ENCODE measurements at places on chromosomes 2 and 18.

DNA sequence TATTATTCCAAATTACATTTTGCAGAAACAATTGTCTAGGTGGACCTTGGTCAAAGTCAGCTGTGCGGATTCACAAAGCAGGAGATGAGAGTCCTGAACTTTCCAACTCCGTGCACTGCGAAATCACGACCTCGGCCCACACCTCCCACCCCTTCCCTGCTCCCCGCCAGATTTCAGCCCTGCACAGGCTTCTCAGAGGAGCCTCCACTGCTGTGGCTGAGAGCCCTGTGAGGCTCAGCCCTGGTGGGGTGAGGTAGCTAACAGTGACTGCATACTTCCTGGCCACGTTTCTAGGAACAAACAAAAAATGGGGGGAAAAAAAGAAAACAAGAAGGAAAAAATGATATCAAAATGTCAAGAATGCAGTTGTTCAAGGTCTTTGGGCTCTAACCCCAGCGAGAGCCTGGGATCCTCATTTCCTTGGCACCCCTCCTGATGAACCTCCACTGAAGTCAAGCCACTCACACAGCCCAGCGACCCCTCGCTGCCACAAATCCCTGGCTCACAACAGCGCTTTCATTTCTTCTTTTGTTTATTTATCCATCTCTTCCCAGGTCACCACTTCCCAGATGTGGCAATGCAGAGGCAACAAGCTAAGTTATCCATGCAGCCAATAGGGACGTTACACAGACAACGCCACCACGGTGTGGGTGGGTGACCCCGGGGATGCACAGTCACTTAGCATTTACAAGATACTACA is 729.7 kb upstream of the ID2 start:
- no peak for DNase-seq

- no peak for DNase-seq
Measured at GRCh38 chr2:139000131-139000785, 220.1 kb upstream of the NXPH2 start.

DNA sequence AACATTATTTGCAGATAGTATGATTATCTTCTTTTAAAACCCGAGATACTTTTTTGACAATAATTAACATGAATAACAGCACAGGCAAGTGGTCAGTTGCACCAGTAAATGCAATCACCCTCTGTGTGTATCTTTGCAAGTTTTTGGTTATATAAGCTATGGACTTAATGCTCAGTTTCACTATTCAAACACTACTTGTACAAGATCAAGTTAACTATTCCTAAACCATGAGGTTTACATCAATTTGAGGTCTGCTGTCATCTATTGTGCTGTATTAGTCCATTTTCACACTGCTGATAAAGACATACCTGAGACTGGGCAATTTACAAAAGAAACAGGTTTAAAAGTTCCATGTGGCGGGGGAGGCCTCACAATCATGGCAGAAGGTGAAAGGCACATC is 323.2 kb downstream of the NR4A2 start:
- DNase-seq: no peak

DNA sequence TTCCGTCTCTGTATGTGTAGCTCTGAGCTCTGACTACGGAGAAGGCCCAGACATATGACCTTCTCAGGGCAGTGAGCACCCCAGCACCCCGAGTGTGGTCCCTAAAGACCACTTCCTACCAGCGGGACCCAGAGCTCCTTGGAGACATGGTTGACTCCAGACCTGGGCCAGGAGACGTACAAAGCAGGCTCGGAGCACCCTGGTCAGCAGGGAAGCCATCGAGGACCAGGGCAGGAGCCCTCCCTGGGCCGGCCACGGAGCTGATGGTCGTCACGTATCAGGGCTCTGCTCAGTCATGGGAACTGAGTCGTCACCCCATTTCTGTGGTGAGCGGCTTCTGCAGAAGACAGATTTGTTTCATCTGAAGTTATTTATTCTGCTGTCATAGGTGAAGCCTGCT is 12.8 kb upstream of the NEU4 start:
- DNase-seq: no peak

DNA sequence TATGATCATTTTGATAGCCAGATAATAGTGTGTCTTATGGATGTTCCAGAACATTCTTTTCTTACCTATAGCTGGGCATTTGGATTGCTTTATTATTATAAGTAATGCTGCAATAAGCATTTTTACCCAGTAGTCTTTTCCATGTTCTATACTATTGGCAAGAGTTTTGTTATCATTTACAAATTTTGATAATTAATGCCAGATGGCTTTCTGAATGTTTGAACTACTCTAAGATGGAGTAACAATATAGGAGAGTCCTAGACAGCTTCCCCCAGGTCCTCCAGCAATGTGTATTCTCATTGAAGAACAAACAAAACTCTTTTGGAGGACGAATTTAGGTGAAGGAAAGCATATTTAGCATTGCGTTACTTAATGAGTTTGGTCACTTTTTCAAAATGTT is 73.0 kb downstream of the INPP4A start:
- no peak for DNase-seq

DNA sequence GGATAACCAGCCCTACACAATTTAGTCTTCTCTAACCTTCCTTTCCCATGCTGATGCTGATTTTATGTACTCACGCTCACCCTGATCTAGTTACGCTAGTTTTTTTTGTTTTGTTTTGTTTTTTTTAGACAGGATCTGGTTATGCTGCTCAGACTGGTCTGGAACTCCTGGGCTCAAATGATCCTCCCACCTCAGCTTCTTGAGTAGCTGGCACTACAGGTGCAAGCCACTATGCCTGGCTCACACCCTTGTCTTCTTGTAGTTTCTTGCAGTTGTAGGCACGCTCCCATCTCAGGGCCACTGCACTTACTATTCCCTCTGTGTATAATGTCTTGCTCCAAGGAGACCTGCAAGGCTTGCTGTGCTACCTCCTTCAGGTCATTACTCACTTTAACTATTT is 6.2 kb downstream of the PELI1 start:
- DNase-seq: no peak

- DNase-seq: no peak
Measured at GRCh38 chr2:45904946-45905631, 253.6 kb downstream of the PRKCE start.

GRCh38 chr2:170639635-170640034 is 75.5 kb upstream of the SP5 start:
- DNase-seq: no peak

- no peak for DNase-seq
Measured at GRCh38 chr2:195642027-195642678, 14.9 kb upstream of the SLC39A10 start.

- DNase-seq: no peak
Measured at GRCh38 chr18:45755934-45756333, 32.0 kb downstream of the SLC14A1 start.

- no peak for DNase-seq
Measured at GRCh38 chr2:152047824-152048471, 50.9 kb downstream of the CACNB4 start.

DNA sequence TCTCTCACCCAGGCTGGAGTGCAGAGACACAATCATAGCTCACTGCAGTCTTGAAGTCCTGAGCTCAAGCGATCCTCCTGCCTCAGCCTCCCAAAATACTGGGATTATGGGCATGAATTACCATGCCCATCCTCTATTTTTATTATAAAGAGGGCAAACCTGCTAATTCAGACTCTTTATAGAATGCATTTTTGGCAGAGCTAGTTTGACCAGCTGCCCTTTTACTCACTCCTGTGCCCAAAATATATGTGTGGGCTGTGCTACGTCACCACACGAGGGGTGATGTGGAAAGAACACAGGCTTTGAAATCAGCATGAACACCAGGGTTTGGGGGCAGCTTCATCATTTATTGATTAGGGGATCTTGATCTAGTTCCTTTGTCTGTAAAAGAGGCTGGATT is 137.8 kb downstream of the CLIP4 start:
- DNase-seq: no peak

DNA sequence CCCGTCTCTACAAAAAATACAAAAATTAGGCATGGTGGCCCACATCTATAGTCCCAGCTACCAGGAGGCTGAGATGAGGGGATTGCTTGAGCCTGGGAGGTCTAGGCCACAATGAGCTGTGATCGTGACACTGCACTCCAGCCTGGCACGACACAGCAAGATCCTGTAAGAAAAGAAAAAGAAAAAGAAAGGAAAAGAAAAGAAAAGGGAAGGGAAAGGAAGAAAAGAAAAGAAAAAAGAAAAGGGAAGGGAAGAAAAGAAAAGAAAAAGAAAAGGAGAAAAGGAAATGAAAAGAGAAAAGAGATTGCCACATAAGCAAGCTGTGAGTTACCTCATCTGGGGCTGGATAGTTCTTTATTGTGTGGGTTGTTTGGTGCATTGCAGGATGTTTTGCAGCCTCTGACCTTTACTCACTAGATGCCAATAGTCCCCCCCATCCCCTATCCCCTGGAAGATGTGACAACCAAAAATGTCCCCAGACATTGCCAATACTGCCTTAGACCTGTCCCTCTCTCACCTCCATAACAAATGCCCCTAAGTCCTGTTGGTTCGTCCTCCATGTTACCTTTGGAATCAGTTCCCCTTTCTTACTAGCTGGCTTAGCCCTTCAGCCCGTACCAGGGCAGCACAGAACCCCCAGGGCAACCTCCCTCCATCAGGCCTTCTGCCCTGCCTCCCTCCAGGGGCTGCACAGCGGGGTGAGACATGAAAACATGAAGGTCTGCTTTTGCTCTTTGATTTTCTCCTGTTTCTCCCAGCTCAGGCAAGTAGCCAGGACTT is 8.9 kb downstream of the ASPRV1 start:
- no peak for DNase-seq

DNA sequence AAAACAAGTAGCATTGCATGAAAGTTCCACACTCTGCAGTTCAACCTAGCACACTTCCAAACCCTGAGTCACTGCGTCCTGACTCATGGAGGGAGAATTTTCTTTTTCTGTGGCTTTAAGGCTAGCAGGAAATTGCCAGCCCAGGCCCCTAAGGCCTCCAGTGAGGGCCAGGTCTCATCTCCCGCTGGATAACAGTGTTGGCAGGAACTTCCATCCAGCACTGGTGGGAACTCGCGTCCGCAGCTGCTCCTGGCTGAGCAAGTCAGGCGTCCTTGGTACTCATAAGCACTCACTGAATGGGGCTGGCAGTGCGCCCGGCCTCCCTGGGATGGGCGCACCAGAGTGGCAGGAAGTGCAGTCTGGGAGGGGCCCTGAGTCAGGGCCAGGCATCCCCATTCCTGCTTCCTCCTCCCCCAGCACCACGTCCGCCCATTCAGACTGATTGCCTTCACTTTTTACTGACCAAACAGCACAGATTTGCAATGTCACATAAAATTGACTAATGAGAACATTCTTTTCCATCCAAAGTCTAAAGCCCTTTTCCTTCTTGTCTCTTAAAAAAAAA is 14.3 kb downstream of the MALL start:
- DNase-seq: no peak

- no peak for DNase-seq
Measured at GRCh38 chr18:24474406-24474805, 14.0 kb downstream of the HRH4 start.

DNA sequence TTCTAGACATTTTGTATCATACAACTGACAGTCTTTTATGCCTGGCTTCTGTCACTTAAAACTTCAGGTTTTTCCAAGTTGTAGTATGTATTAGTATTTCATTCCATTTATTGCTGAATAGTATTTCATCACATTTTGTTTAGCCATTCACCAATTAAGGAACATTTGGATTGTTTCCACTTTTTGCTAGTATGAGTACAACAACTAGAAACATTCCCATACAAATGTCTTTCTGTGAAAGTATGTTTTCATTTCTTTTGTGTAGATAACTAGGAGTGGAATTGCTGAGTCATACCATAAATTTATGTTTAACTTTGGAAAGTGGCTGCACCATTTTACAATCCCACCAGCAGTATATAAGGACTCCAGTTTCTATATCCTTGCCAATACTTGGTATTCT is 135.9 kb downstream of the ATAD2B start:
- DNase-seq: no peak

DNA sequence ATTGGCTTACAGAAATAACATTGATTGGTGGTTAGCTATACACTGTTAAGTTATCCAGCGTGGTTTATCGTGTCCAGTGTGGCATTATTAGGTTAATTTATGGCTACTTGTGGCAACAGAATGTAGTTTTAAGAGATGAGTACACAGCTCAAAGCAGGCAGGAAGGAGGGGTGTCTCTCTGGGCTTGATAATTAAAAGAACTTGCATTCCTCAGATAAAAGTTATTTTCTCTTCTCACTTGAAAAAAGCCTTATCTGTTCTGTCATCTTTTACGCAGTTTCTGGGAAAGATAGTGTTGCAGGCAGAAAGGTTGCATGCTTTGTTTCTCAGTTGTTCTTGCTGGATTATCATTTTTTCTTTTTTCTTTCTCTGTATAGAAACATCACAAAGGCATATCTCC is 154.4 kb upstream of the COL3A1 start:
- no peak for DNase-seq

- DNase-seq: no peak
Measured at GRCh38 chr2:168727904-168728470, 74.5 kb upstream of the NOSTRIN start.

DNA sequence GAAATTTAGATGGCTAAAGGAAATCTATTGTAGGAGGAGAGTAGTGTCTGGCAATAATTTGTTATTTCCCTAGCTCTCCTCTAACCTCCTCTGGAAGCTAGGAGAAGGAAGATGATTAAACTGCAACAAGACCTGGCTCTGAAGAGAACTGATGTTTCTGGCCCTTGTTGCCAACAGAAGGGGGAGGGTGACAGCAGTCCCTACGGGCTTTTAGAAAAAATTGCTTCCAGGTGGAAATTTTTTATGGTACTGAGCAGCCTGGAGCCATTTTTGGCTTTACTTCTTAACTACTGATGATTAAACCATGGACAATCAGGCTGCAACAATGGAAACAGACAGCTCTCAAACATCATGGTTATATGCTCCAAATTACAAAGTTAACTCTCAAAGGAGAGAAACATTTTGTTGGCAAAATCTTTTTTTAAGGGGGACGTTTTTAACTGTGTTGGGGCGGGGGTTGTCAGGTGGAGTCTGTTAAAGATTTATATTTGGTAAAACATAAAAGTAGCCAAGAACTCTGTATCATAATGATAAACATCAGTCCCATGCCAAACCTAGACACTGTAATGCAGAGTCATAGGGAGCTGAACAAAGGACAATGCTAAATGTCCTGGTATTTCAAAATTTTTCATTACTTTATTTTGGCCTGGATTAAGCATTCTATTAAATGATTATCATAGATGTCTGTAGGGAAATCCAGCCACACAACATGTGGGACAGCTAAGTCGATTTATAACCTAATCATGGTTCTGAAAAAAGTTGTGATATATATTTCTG is 70.0 kb downstream of the EXOC6B start:
- no peak for DNase-seq

DNA sequence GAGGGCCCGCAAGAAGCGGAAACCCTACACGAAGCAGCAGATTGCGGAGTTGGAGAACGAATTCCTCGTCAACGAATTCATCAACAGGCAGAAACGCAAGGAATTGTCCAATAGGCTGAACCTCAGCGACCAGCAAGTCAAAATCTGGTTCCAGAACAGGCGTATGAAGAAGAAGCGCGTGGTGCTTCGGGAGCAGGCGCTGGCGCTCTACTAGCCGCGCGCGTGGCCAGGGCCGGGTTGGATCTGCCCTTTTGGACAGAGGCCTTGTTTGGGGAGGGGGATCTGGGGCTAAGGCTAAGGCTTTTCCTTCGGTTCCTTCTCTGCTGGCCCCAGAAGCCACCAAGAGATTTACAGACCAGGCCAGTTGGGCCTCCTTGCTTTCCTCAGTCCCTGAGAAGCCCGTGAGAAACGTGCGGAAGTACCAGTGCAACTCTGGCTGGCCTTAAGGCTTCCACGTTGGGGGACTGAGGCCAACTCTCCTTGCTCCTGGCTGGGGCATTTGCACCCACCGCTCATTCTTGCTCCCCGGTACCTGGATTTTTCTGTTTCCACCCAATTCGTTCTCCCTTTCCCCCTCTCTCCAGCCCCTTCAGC is 1.0 kb downstream of the HOXD12 start:
- no peak for DNase-seq

GRCh38 chr2:132586101-132586511 is 83.9 kb downstream of the LYPD1 start:
- DNase-seq: no peak

Data from activated naive CD8-positive, alpha-beta T cell treated with anti-CD3 and anti-CD28 coated beads, Interleukin-2, amount 50 U/mL, for 24 hours (primary cell).